ENCODE measurements at places on chromosomes 3 and 15.

GRCh38 chr15:44489464-44489863 is 47.5 kb upstream of the EIF3J start:
- peak; percentile 19 for DNase-seq

DNA sequence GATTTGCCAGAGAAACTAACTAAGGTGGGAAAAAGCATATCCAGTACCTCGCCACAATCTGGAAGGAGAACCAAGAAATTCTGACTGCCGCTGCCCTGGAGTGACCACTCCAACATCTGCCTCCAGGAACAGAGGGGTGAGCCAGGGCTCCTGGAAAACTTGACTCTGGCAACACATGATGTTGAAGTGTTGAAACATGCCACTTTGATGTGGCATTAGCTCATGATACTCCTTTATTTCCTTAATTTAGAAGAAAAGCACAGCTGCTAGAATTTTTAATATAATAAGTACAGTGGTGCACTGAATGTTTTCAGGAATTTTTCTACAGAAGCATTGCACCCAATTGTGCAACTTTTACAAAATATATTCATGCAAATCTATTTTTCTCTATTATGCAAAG is 109.9 kb upstream of the BCL6 start:
- DNase-seq, result no peak

GRCh38 chr3:8767667-8768363 is 1.6 kb downstream of the OXTR start:
- DNase-seq, result no peak

DNA sequence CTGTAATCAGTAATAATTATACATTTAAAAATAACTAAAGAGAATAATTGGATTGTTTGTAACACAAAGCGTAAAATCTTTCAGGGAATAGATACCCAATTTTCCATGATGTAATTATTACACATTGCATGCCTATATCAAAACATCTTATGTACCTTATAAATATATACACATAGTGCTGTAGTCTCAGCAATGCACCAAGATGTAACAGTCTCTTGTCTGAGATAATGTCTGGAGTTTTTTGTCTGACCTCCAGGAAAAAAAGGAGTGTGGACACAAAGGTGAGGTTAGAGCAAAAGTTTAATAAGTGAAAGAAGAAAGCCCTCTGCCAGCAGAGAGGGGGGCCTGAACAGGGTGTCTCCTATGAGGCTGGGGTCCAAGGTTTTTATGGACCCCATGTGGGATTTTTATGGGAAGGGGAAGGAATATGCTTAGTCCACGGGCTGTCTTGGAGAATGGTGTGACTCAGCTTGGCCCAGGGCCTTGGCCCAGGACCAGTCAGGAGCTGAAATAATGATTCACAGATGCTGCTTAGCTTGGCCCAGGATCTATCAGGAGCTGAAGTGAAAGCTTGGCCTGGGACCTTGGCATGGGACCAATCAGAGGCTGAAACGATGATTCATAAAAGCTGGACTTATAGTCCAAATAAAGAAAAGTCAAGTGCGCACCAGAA is 545.0 kb downstream of the ZPLD1 start:
- DNase-seq, result no peak

DNA sequence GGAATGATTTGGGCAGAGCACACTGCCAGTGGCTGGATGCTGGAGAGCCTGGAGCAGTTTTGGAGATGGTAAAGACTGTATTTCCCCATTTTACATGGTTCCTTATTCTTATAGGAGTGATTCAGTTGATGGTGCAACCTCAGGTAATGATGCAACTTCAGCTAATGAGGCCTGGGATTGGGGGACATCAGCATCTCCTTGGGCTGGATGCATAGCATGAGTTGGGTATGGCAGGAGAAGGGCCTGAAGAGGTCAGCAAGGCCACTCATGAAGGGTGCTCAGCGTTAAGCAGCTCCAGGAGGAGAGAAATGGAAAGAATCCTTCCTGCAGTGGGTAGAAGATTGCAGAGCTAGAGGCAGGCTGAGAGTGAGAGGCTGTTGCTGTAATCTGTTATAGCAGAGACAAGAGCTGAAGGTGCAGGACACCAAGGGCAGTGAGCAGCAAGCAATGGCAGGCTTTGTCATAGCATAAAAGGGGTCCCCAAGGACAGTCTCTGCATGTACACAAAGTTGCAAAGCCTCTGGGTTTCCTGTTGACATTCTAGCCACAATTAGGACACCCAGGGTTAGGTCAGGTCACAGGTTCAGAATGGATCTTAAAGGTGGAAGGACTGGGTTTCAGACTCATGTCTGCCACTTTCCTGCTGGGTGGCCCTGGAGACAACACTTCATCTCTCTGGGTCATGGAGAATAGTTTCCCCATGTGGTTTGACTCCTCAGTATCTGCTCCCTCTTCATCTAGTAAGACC is 29.5 kb upstream of the SNRK start:
- DNase-seq, result no peak

DNA sequence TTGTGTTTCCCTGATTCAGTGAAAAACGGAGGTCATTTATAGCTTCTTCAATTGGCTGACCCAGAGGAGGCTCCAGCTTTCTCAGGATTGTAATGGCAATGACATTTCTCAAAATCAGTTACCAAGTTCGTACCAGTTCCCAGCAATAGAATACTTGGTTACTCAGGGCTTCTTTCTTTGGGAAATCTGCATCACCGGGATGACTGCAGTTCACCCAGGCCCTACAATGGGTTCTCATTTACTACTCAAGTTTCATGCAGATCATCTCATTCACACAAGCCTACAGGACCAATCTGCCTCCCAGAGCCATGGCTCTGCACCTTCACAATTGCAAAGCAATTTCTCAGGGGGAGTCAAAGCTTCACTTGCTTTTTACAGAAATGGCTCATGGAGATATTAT is 109.6 kb downstream of the FHIT start:
- DNase-seq, result no peak

DNA sequence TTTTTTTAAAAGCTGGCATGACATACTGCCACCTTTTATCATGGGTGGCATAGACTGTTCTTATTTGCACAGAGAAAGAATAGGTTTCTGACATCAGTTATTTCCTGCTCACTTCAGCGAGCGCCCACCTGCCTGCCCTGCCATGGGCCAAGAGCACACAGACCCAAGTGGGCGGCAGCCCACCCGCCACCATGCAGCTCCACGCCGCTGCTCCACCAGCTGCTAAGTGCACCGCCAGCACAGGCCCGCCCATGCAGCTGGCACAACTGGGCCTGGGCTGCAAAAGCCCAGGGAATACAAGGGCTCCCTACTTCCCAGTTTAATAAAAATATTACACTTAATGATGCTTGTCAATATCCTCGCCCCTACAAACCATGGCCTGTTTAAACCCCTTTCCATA is 15.4 kb downstream of the ZNF148 start:
- no peak for DNase-seq

- no peak for DNase-seq
Observed at GRCh38 chr15:63818629-63819028, 15.1 kb downstream of the HERC1 start.

- DNase-seq, result no peak
Observed at GRCh38 chr3:125054449-125055329, 1.1 kb downstream of the HEG1 start.

DNA sequence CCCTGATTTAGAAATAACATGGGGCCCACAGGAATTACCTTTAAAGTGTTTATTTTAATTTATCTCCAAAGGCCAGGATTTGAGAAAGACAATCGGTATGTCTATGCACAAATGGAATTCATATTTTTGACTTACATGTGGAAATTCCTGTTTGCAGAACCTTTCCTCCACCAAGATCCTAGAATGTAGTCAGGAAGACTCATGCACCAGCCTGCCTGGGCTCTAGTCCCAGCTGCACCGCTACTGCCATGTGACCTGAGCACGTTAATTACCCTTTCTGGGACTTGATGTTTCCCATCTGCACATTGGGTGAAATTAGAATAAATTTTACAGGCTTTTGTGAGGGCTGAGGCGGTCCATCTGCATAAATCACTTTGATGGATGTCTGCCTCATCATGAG is 194.2 kb downstream of the ATP10A start:
- no peak for DNase-seq

DNA sequence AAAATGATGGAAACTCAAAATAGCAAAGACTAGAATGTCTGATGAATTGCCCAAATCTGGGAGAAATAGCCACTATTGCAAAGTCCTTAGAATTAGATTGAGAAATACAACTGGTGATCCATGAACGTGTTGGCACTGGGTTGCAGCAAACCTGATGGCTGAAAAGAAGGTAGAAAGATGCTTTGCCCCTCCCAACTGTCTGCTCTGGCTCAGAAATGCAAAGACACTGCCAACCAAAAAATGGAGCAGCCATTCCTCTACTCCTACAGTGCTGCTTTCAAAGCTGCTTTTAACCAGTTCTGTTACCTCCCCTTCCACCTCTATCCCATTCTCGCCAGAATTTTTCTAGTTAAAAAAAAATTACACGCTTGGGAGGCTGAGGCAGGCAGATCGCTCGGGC is 60.7 kb downstream of the CPA3 start:
- DNase-seq, result no peak

DNA sequence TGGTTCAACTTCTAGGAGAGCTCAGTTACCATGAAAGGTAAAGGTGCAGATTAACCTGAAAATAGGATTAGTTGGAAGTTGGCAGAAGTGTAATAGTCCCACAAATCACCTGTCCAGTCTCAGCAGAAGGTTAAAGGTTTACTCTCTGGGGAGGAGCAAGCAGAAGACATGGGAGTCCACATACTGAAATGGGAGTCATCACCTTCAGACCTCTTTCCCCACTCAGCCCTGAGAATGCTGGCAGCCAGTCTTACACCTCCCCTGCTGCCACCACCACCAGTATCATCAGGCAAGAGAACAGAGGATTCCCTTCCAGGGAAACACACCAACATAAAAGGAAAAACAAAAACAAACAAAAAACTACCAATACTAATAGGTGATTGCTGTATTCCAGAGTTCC is 13.8 kb upstream of the PLA2G4D start:
- DNase-seq, result no peak

- no peak for DNase-seq
Observed at GRCh38 chr15:68608206-68608843, 29.5 kb downstream of the CORO2B start.

DNA sequence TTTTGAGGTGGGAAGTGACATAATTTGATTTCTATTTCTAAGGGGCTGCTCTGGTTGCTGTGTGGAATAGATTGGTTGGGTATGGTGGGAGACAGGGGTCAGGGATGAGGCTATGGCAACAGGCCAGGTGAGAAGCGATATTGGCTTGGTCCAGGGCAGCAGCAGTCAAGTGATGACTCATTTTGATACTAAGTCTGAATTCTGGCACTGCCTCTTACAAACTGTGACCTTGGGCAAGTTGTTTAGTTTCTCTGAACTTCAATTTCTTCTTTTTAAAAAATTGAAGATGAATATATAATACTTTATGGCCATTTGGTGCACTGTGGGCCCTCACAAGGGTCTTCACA is 40.4 kb upstream of the CLSTN2 start:
- no peak for DNase-seq

- DNase-seq, result no peak
Observed at GRCh38 chr3:29978036-29978435, 628.4 kb upstream of the TGFBR2 start.

- DNase-seq, result no peak
Observed at GRCh38 chr3:59611649-59612443, 562.0 kb upstream of the CFAP20DC start.

DNA sequence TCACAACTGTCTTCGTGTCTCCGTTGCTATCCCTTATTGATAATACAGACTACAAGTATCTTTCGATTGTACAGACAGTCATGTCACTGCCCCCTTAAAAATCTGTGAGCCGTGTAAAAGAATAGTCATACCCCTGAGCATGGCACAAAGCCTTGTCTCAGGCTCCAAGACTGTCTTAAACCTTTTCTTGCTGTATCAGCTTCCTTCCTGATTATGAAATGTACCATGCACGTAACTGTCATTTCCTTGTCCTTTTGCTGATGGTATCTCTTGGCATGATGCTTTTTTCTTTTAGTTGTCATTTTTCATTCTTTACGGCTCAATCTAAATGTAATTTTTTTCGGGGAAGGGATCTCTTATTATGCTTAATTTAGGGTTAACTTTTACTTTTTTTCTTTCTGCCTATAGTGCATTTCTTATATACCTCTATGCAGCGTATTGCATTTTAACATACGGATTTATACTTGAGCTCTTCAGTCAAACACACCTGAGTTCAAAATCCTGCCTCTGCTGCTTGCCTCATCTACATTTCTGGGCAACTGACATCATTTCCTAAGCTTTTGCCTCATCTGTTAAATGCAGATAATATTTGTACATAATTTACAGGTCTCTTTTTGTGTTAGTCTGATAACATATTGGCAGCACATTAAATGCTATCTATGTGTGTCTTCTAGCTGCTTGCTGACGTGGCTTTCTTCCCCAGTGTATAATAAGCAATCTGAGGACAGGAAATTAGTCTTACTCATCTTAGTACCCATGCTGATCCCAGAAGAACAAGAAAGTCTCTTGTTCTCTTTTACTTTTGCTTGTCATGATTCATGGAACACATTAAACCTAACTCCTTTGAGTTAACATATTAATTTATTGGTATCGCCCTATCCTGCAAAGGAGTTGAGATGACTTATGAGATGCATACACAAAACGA is 57.3 kb downstream of the ROBO2 start:
- peak; percentile 42 for DNase-seq

DNA sequence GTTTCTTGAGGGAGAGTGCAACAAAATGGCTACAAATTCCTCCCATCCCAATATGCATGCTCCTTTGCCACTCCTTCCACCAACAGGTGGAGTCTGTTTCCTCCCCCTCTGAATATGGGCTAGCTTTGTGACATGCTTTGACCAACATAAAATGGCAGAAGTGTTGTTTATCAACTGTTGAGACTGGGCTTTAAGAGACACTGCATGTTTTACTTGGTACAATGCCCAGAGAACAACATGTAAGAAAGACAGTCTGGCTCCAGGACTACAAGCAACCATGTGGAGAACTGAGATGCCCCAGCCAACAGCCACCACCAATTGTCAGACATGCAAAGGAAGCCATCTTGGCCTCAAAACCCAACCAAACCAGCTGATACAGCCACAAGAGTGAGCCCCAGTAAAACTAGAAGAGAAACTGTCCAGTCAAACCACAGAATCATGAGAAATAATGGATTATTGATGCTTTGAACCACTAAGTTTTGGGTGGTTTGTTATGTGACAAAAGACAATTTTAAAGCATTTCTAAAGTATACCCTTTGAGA is 40.5 kb downstream of the NUDT16 start:
- no peak for DNase-seq
